Motor neuron (in vitro differentiated cells): ENCODE measurements at places on chromosomes 3 and 15. TPM values are rescaled to one million over a fixed set of nuclear protein-coding genes. Genes with fewer than 3 reads are reported as not detected.

ARHGAP31 gene
- total RNA-seq, result 5.9 and 7.9 TPM in 2 replicates

GRCh38 chr15:88647351-88648105, 8.7 kb downstream of the ISG20 start:
- ATAC-seq, result no peak

DNA sequence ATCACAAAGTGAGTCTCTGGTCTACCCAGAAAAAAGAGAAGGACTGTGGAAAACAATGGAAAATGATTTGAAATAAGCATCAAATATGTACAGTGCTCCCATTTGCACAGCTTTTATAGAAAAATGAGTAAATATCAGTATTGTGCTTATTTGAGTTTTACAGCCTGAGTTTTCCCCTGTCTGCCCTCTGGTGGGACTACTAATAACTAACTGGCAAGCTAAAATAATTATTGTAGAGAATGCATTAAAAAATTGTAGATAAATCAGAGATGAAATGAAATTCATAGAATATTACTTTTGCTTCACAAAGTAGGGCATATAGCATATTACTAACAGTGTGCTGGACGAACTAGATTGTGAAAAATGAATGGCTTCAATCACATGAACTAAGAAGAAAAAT, 287.1 kb downstream of the NAALADL2 start:
- ATAC-seq, result no peak

DNA sequence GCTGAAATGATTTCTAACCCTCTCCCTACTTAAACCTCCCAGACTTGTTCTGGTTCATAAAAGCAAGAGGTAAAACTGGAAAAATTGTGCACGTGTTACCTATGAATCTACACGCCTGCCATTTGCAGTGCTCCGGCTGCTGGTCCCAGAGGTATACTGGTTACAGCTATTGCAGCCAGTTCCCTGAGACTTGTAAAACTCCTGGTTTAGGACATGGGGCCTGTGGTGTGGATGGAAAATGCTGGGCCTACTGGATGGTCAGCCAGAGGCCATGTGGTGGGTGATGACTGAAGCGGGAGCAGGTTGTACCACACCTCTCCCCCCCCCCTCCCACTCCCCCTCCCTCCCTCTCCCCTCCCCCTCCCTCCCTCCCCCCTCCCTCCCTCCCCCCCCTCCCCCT, 45.0 kb downstream of the SENP2 start:
- no peak for ATAC-seq

DNA sequence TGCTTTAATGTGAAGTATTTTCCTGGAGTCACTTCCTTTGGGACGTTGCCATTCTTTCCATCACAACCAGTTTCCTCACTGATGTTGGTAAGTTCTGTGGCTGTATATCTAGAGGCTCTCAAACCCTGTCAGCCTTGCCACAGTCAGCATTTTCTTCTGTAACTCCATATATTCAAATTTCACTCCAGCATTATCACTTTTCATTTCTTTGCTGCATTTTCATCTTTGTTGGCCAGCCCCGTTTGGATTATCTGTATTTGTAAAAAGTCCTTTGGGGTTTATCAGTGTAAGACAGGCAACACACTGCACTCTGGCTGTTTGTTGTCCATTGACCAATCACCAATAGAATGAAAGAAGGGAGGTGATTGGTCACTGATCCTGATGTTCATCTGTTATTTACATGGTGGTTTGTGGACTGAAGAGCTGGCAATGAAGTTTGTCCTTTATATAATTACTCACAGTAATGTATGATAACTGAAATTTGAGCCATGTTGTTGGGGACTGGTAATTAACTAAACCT, 20.3 kb downstream of the GMPS start:
- ATAC-seq, result peak; percentile 92

GRCh38 chr15:67100801-67101581, 35.6 kb downstream of the SMAD3 start:
- no peak for ATAC-seq

DNA sequence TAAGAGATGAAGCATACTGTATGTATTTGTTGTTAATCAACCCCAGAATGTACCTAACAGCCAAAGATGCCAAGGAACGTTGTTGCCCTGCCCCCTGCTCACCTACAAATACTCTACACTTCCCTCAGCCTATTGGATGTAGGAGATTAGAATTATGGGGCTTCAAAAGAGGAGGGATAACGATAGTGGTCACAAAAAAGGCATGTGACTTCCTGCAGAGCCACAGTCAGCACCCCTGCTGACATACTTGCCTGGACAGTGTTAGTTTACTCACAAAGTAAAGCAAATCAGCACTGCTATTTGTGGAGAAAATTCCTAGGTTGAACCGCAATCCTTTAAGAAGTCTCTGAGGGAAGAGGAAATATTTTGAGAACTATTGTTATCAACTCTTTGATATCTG, 37.9 kb downstream of the PARP15 start:
- no peak for ATAC-seq

OR5H15 gene
- total RNA-seq, result not detected in 2 replicates

GRCh38 chr15:61613729-61614128, 384.6 kb upstream of the RORA start:
- no peak for ATAC-seq

SLC6A1 gene
- total RNA-seq, result 80.6 and 128 TPM in 2 replicates

EPHA3 gene
- 2.1 and 2.3 TPM in 2 replicates for total RNA-seq

DNA sequence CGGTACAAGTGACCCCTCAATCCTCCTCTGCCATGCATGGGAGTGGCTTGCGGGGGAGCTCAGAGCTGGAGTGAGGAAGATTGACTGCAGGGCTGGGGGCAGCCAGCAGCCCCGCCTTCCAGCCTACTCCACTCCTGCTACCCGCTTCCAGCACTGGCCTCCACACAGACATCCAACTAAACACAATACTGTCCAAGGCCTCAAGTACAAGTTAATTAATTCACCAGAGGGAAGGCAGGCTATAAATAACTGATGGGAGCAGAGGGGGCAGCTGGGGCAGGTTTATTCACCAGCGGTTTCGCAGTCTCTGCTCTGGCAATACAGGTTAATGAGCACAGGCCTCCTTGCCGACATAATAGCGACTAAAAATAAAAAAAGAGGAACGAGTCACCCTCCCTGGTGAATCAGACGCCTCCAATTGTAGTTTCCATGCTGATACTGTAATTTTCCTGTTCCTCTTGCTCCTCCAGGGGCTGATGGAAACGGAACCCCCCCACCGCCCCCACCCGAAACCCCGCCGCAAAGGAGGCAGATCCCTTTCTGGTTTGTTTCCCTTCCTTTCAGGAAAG, 166.4 kb upstream of the TLE3 start:
- peak; percentile 94 for ATAC-seq

GRCh38 chr15:66908744-66909095, 156.7 kb upstream of the SMAD3 start:
- no peak for ATAC-seq

- ATAC-seq, result no peak
These were observed 312.9 kb downstream of the PDCD6IP start for GRCh38 chr3:34111361-34111760.

- no peak for ATAC-seq
These were observed 45.0 kb upstream of the GK5 start for GRCh38 chr3:142270407-142270806.

- no peak for ATAC-seq
These were observed 1187.1 kb downstream of the ROBO1 start for GRCh38 chr3:78580681-78581080.

- peak; percentile 69 for ATAC-seq
These were observed 11.5 kb downstream of the CSK start for GRCh38 chr15:74793135-74794028.

DNA sequence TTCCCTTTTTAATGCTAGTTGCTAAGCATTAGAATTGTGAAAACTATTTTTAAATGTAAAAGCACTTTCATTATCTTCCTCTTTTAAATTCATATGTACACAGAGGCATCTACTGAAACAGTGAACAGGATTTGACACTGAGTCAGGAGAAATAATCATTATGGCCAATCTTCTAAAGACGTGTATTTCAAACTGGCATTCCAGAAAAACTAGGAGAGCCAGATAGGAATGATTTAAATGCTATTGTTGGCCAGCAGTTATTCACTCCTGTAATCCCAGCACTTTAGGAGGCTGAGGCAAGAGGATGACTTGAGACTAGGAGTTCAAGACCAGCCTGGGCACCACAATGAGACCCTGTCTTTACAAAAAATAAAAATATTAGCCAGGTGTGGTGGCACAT, 67.6 kb upstream of the RAP2B start:
- no peak for ATAC-seq

- ATAC-seq, result no peak
These were observed 1.1 kb upstream of the HAPLN3 start for GRCh38 chr15:88896333-88897033.

- ATAC-seq, result no peak
These were observed 225.6 kb upstream of the TLE3 start for GRCh38 chr15:70323111-70323851.

- peak; percentile 78 for ATAC-seq
These were observed 34.4 kb downstream of the FAM240A start for GRCh38 chr3:46646700-46647099.

DNA sequence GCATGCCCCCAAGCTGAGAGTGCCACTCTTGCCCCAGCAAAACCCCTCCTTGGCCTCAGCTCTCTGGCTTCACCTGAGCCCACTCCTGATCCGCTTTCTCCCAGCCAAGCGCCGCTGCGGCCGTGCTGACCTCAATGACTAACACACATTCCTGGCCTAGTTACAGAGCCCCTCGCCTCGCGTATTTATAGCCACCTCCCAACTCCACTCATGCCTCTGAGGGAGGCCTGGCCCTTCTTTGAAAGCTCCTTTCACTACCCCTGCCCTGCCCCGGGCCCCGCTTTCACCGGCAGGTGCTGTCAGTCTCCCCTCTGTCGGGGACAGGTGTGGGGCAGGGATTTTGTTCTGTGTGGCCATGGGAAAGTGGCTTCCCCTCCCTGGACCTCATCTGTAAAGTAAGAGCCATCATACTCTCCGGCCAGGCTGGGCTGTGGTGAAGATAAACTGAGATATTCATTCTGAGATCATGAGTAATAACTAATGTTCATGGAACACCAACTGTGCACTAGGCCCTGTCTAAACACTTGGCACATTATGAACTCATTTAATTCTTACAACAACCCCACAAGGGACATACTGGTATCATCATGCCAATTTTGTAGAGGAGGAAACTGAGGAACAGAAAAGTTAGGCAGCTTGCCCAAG, 13.2 kb upstream of the ATP2B2 start:
- ATAC-seq, result no peak

DNA sequence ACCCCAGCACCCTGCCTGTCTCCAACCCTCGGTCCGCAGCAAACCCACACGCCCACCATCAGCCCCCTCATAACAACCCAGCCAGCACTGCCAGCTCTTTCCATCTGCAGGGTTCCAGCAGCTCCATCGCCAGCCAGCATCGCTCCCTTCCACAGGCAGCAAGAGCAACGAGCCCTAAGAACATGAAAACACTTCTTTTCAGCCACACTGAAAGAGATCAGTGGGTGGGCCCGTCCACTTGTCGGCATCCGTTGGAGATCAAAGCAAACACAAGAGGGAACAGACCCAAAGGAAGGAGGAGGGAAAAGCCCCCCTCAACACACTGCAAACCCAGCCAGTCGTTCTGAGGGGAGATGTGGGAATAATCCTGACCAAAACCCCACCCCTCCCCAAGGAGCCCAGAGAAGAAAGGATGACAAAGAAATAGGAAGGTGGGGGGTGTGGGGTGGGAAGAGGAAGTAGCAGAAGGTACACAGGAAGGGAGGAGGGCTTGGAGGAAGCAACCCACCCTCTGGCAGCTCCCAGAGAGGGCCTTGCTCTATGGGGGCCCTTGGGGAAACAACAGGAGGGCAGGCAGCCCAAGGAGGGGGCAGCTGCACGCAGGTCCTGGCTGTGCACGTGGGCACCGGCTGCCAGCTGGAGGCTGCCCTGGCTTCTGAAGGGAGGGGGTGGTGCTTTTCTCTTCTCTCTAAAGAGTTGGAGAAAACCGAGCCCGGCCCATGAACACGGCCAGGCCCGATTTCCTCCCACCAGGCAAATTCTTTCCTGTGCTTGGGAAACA, 473.6 kb upstream of the PROK2 start:
- no peak for ATAC-seq

GRCh38 chr3:143850877-143851276, 2.6 kb upstream of the SLC9A9 start:
- no peak for ATAC-seq

GRCh38 chr15:59018833-59019232, 31.4 kb downstream of the RNF111 start:
- ATAC-seq, result no peak

DNA sequence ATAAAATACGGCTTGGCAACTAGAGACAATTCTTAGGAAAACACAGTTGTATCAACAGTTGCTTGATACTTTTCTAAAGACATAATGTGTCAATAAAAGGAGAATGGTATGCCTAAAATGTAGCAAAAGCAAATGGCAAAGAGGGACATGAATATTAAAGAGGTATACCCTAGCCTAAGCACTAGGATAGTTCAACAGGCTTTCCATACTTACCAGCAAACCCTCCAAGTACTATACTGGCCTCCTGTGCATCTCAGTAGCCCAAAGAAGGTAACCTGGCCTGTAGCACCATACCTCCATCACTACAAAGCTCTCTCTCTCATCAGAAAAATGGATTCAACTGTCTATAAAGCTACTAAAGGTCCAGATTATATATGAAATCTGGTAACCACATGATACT, 7.5 kb downstream of the SETD2 start:
- ATAC-seq, result no peak

DNA sequence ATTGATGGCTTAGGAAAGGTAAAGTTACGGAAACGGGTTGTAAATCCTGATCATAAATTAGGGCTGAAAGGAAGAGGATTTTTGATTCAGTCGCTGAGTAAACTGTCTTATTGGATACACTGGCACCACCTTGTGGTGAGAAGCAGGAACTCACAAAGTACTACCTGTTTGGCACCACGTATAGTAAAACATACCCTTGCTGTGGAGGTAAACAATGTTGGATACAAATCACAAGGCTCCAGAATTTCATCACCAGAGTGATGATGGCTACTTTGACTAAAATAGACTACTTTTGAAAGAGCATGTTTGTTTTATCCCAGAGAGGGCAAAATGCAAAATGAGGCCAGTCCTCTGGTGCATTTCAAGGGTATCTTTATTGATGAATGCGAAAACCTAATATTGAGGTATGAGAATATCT, 216.9 kb downstream of the IGSF11 start:
- ATAC-seq, result peak; percentile 79

DNA sequence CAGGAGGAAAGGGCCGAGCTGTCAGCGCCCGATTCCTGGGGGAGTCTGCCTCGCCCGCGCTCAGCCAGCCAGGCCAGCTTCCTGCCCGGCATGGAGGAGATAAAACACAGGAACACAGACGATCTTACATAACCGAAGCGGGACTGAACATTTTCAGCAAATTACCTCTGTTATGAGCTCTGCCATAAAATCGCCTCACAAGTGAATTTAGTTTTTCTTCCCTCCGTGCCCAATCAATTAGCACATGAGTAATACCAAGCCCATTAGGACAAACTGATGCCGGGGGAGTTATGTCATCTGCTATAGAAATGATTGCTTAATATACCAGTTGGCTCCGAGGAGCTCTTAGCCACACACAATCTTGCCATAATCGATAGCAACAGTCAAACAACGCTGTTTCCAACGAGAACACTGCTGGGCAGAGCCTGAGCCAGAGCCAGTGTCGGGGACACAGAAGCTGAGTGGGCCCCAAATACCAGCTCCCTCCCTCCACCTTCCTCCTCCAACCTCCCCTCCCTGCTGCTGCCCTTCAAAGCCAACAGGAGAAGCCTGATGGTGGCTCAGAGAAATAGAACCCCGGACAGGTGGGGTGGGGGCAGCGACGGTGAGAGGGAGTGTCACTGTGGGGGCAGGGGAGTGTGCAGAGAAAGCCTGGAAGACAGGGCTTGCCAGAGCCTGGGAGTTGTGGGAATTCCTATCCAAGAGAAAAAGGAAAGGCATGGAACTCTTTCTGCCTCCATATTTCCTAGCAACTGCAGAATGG, 279.4 kb upstream of the TLE3 start:
- peak; percentile 84 for ATAC-seq
